Peyer's patch (tissue), 4 donors: ENCODE measurements at places on chromosomes 11 and 22. TPM values are rescaled to one million over a fixed set of nuclear protein-coding genes. Genes with fewer than 3 reads are reported as not detected.

DNA sequence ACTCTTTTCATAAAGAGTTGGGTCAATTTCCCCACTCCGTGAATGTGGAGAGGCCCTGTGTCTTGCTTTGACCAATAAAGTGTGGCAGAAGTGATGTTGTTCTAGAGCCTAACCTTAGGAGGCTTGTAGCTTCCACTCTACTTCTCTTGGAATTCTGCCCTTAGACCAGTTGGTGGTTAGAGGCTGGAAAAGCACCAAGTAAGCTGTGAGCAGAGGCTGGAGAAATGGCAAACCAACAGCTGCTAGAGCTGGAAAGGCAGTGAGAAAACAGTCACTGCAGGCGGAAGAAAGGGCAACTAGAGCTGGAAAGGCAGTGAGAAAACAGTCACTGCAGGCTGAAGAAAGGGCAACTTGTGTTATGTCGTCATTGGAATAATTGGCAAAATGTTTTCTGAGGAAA is 29.8 kb upstream of the MSANTD2 start:
- DNase-seq, result no peak

- DNase-seq, result no peak
These were observed 1.5 kb downstream of the DBX1 start for GRCh38 chr11:20158597-20159257.

GRCh38 chr11:29190313-29190712 is 826.5 kb downstream of the KCNA4 start:
- no peak for DNase-seq

GRCh38 chr22:35085621-35086020 is 19.7 kb downstream of the ISX start:
- no peak for DNase-seq

DNA sequence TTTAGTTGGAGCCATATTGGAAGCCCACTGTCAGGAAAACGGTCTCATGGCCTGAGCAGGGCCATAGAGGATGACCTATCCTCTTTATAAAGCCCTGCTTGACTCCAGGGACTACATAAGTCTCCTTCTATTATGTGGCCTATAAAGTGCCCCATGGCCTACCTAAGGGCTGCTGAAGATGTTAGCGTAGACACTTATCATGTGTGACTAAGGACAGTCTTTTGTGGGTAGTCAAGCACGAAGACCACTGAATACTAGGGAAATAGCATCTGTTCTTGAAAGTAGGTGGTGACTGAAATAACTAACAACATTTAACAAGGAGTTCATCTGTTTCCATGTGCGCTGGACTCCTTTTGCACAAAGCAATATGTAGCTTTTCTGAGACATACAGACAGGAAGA is 117.1 kb downstream of the SWAP70 start:
- DNase-seq, result no peak

DNA sequence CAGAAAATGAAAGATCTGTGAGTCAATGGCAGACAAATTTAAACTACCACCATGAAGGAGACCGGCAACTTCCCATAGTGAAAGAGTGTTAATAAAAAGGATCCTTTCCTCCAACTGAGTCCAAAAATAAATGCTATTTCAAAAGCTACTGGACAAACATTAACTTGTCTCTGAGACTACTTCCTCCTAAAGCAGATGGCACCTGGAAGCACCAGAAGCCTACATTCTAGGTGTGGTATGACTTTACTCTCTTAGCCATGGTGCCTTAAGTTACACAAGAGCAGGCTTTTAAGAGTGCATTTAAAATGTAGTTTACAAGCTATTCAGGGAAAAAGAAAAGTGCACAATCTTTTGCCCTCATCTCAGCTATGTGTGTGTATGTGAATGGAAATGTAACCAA is 2.5 kb downstream of the ARHGAP32 start:
- no peak for DNase-seq

GRCh38 chr11:28860893-28861292 is 752.7 kb downstream of the METTL15 start:
- DNase-seq, result no peak

Gene CRYBB2
- 9.9 TPM for total RNA-seq

Gene APOL4
- total RNA-seq, result 3.3 TPM

DNA sequence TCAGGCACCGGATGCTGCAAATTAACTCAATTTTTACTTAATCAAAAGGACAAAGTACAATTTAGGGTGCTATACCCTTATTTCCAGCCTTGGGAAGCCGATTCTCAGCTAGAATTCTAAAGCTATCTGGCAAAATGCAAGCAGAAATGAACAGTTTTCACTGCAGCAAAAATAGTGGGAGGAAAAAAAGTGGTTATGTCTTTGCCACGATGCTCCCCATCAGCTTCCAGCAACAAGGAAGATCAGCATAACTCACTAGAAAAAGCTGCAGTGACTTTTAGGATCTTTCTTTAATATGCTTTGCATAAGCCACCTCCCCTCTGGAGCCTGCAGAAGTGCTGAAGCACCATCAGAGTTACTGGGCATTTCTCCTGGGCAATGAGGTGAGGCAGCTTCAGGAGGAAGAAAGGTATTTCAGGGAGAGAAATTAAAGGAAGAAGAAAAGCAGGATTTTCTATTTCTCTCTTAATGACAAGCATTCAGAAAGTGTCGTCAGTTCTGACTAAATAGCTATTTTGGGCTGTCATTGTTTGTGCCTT is 702.9 kb downstream of the DLG2 start:
- no peak for DNase-seq

Gene PATE3
- not detected for total RNA-seq

- DNase-seq, result no peak
These were observed 173.4 kb downstream of the DDX10 start for GRCh38 chr11:108838102-108838791.

DNA sequence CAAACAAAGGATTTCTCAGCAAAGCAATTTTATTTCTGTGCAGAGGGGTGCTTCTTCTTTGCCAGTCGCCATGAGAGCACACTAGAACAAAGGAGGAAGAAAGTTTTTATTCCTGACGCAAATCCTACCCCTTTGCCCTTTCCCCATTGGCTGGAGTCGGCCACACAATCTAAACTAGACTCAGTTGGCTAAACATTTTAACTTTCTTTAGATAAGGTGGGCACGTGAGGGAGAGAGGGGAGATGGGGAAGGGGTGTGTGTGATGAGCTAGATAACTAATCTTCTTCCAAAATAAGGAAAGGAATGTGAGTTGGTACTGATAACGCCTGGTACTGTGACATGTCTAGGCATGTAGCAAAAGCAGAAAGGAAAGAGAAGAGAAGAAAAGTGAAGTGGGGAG is 626 bp downstream of the TRIM22 start:
- no peak for DNase-seq

- peak; percentile 80 for DNase-seq
These were observed 10.2 kb downstream of the PACS1 start for GRCh38 chr11:66080055-66080817.

GRCh38 chr22:44332946-44333345 is 20.2 kb upstream of the SHISAL1 start:
- no peak for DNase-seq

- DNase-seq, result no peak
These were observed 12.7 kb downstream of the BLID start for GRCh38 chr11:122103321-122103720.
